Right ventricle myocardium superior (tissue), 1 donor: ENCODE measurements at places on chromosomes 11 and 22.
A peak's percentile ranks its signal among the peaks of the same experiment; 100 is the strongest.

- no peak for DNase-seq
Measured at GRCh38 chr11:46235777-46236688, 41.4 kb upstream of the CREB3L1 start.

DNA sequence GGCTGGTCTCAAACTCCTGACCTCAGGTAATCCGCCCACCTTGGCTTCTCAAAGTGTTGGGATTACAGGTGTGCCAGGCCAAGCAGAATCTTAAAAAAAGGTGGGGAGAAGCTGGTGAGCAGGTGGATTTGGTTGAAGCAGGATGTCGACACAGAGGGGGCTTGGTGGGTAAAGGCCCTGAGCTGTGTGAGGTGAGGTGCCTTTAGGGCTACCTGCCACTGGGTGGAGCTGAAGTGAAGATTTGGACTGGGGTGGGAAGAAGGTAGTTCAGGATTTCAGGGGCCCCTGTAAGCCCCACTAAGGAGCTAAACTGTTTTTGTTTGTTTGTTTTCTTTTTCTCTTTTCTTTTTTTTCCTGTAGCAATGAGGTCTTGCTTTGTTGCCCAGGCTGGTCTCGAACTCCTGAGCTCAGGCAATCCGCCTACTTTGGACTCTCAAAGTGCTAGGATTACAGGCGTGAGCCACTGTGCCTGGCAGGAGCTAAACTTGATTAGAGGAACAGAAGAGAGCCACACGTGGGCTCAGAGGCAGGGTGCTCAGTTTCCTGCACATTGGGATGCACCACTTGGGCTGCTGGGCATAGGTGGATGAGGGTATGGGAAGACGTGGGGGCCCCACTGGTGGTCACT, 6.0 kb downstream of the P2RX6 start:
- DNase-seq = no peak

GRCh38 chr22:31881200-31881599, 63.1 kb upstream of the YWHAH start:
- no peak for DNase-seq

GRCh38 chr11:65136515-65137096, 2.3 kb upstream of the SYVN1 start:
- DNase-seq = no peak

- DNase-seq = no peak
Measured at GRCh38 chr11:75910426-75911145, 95.6 kb downstream of the UVRAG start.

DNA sequence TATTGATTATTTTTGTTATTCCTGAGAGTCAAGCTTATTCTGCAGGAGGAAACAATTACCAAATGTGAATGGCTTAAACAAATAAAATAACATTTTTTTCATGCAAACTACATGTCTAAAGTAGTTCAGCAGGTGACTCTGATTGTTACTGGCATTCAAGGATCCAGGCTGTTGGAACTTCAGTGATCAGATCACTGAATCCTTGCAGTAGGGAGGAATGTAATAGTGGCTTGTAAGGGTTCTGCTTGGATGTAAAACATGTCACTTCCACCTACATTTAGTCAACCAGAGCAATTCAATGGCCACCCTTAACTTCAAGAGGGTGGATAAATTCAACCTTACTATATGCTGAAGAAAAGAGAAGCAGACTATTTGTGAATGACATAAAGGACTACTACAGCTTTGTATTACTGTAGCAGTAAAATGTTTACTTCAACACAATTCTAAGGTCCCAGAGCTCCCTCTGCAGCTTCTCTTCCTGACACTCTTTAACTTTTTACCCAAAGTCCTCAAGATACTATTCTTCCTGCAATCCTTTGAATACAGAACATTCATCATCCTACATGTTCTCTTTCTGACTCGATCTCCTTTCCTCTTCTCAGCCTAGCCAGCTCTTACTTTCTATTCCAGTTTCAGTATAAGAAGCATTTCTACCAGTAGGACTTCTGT, 284.0 kb downstream of the LRRC4C start:
- no peak for DNase-seq

- no peak for DNase-seq
Measured at GRCh38 chr11:111586388-111586831, 15.8 kb upstream of the SIK2 start.

DNA sequence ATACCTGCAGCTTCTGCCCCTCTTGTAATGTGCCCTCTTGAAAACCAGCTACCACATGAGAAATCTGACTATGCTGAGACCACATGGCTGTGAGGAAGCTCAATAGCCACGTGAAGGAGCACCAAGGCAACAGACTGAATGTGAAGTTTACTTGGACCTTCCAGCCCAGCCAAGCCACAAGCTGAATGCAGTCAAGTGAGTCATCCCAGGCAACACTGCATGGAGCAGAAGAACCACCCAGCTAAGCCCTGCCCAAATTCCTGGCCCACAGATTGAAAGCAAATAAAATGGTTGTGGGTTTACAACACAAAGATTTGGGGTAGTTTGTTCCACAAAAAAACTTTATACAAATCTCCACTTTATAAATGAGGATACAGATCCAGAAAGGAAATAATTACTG, 114.5 kb downstream of the TIMP3 start:
- DNase-seq = no peak

DNA sequence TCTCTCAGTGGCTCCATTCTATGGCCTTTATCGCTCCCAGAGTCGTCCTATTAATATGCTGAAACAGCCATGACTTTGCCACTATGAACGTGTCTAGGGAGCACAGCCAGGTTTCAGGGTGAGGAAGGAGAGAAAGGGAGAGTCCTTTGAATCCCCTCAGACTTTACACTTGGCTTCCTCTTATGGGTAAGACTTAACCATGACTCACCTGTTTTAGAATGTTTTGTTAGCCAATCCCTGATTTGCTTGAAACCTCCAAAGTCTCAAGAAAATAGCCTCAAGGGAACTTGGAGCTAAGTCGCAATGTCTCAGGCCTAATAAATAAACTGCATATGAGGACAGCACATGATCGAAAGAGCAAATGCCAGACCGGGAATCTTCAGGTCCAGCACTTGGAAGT, 131.2 kb upstream of the RCN1 start:
- DNase-seq = no peak

GRCh38 chr22:28132466-28132865, 213.4 kb upstream of the PITPNB start:
- no peak for DNase-seq

DNA sequence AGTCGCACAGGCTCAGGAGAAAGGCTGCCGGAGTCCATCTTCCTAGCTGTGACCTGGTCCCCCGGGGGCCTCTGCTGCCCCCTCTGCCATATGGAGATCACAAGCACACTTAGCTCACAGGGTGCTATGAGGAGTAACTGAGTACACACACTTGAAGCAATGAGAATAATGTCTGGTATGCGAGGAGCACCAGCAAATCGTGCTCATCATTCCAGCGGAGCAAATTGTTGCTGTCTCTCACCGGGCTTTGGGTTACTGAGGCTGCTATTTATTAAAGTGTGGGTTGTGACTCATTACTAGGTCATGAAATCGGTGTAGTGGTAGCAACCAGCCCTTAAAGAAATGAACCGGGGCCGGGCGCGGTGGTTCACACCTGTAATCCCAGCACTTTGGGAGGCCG, 48.1 kb upstream of the EIF3D start:
- no peak for DNase-seq

DNA sequence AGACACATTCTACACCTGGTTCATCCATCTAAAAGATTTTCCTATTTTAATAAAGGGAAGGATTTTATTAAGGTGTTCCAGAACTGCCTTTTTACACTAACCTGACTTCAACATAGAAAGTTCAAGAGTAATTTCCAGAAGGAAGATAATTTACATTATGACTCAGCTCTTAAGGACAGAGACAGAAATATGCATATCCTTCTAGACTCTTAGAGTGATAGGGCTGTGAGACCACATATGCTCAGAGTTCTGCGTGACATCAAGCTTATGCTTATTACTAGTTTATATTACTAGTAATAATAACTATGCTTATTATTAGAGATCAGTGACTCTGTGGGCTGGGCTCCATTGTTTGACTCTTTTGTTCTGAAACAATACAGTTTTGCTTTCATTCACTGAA, 4.6 kb downstream of the PDGFD start:
- DNase-seq = no peak

DNA sequence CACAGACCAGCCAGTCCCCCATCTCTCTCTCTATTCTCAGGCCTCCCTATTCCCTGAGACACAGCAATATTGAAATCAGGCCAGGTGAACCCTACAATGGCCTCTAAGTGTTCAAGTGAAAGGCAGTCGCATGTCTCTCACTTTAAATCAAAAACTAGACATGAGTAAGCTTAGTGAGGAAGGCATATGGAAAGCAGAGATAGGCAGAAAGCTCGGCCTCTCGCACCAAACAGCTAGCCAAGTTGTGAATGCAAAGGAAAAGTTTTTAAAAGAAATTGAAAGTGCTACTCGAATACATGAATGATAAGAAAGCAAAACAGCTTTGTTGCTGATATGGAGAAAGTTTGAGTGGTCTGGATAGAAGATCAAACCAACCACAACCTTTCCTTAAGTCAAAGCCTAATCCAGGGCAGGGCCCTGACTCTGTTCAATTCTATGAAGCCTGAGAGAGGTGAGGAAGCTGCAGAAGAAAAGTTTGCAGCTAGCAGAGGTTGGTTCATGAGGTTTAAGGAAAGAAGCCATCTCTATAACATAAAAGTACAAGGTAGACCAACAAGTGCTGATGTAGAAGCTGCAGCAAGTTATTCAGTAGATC, 19.8 kb upstream of the MPZL2 start:
- DNase-seq = no peak

DNA sequence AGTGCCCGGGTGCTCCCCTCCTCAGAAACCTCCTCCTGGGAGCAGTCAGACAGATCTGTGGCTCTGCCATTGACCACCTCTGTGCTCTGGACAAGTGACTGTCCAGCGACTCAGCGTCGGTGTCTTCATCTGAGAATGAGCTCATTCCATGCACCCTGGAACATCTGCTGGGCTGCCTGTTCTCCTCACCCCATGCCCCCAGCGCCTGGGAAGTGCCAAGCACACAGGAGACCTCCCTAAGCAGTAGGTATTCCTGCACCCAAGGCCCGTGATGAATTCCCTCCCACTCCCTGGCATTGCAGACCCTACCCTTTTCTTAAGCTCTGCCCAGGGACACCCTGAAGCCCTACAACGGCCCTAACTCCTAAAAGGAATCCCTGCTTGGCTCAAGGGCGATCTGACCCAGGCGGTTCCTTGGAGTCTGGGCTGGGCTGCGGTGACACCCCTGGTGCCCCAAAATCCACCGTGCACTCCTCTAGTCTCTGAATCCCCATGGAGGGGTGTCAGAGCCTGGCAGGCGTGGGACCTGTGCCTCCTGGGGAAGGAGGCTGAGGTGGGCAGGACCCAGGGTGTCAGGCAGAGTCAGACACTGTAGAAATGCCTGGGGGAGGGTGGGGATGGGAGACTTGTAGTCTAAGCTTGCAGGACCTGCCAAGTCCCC, 92.0 kb downstream of the CEP164 start:
- DNase-seq = no peak

- DNase-seq = no peak
Measured at GRCh38 chr11:35717520-35717919, 54.9 kb downstream of the TRIM44 start.

DNA sequence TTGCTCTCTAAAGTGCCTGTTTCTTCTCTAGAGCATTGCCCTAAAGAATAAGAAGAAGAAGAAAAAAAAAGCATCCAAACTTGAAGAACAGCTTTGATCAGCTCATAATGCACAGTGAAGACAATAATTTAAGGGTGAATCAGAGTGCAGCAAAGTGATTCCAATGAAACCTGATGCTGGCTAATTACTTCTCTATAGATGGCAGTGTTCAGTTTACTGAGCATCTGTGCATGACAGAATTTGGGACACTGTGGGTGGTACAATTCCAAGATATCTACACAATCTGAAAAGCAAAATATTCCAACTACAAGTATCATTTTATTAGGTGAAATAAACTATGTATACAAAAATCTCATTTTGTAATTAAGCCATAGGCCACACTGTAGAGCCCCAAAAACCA, 450.5 kb upstream of the CCDC90B start:
- DNase-seq = no peak

DNA sequence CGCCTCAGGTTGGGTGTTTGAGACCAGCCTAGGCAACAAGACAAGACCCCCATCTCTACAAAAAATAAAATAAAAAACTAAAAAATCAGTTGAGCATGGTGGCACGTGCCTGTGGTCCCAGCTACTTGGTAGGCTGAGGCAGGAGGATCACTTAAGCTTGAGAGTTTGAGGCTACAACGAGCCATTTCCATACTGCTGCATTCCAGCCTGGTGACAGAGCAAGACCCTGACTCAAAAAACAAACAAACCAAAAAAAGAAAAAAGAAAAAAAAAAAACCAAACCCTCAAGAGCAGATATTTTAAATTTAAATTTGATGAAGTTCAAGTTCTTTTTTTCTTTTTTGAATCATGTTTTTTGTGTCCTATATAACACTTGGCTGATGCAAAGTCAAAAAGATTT, 7.2 kb upstream of the CCDC83 start:
- DNase-seq = no peak

- DNase-seq = no peak
Measured at GRCh38 chr22:36891646-36892045, 21.8 kb upstream of the CSF2RB start.

DNA sequence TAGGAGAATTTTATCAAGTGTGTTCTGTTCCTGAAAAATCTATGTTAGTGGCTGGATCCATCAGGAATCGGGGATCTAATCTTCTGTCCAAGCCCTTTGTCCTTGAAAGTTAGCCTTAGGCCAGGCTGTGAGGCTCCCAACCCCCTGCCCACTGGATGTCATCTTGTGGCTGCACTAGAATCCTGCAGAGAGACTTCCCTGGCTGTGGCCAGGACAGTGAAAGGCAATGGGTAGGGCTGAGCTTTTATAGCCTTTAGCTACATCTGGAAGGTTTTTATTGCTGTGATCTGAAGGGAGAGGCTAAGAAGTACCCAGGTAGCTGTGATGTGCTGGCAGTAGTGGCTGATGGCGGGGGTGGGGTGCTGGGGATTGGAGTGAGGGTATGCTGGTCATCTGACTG, 2.1 kb downstream of the OAF start:
- no peak for DNase-seq

DNA sequence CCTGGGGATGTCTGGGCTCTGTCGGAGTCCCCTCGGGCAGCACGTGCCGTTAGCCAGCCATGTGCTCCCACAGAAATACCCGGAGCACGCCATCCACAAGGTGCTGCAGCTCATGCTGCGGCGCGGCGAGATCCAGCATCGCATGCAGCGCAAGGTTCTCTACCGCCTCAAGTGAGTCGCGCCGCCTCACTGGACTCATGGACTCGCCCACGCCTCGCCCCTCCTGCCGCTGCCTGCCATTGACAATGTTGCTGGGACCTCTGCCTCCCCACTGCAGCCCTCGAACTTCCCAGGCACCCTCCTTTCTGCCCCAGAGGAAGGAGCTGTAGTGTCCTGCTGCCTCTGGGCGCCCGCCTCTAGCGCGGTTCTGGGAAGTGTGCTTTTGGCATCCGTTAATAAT, 24.1 kb downstream of the MCM5 start:
- peak; percentile 37 for DNase-seq

GRCh38 chr22:43275545-43276317, 67.4 kb downstream of the SCUBE1 start:
- DNase-seq = no peak

GRCh38 chr11:8033305-8034105, 46.4 kb downstream of the EIF3F start:
- DNase-seq = peak; percentile 87
